ENCODE measurements at places on chromosomes 6 and 20.

DNA sequence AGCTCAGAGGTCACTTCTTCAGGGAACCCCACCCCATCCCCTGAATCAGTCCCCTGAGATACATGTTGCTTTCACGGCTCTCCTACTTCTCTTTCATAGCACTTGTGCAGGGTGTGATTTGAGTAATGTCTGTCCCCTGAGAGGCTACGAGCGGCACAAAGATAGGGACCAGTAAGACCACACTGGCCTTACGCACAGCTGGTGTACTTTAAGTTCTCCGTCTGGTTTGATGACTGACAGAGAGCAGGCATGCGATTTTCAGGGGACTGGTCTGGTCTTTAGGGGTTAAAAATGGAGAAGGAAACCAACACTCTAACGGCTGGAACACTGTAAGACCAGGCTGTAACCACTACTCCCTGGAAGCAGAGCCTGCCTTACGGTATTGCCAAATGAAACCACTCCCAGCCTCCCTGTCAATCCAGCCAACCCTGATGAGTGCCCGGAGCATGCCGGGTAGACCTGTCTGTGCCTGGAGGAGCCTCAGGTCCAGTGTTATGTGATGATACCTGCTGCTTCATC is 47.1 kb downstream of the ELMO2 start:
- no peak for DNase-seq

GRCh38 chr6:90656325-90656724 is 69.5 kb upstream of the MAP3K7 start:
- DNase-seq: no peak

DNA sequence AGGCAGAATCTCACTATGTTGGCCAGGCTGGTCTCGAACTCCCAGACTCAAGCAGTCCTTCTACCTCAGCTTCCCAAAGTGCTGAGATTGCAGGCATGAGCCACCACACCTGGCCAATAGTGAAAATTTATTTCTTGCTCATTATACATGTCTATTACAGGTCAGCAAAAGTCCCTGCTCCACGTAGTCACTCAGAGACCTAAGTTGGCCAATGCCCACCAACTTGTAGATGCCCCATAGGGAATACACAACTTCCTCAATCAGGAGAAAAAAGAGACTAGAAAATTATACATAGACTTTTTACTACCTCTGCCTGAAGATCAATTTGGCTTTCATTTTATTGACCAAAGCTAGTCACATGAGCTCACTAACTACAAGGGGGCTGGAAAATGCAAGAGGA is 22.0 kb upstream of the CGA start:
- no peak for DNase-seq

- no peak for DNase-seq
Measured at GRCh38 chr6:134449004-134449403, 131.1 kb upstream of the SGK1 start.

- no peak for DNase-seq
Measured at GRCh38 chr6:167255918-167256553, 35.1 kb upstream of the UNC93A start.

DNA sequence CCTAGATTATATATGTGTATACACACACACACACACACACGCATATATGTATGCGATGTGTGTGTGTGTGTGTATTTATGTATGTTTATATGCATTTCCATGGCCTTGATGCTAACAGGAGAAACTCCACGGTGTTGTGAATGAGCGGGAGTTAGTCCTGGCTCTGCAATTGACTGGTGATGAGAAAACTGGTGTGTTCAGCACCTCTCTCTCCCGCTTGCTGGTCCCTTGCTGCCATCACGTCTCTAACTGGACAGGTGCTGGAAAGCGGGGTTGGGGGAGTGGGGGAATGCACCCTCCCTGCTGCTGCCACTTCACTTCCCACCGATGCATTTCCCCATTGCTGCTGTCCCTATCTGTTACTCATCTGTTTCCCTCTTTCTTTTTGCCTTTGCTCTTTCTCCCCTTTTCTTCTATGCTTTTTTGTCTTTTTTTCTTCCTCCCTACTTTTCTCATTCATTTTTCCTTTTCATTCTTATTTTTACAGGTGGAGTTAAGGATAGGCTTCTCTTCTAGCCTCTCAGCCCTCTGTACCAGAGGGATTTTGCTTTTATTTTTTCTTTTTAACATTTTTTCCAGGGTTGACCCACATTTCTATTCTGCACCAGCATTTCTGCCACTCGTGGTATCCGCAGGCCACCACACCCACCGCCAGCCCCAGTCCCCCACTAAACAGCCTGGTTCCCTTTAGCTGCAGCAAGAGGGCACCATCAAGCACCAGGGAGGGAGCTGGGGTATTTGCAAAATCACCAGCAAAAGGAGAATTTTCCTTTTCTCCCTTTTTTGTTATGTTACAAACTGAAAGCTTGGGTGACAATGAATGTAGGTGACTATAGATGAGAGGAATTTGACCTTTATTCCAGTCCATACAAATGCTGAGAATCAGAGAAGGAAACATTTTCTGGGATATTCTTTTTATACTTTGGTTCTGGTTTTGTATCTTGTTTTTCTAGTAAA is 115.6 kb downstream of the TCP11 start:
- no peak for DNase-seq

- DNase-seq: no peak
Measured at GRCh38 chr6:125451750-125452149, 150.0 kb upstream of the HDDC2 start.

DNA sequence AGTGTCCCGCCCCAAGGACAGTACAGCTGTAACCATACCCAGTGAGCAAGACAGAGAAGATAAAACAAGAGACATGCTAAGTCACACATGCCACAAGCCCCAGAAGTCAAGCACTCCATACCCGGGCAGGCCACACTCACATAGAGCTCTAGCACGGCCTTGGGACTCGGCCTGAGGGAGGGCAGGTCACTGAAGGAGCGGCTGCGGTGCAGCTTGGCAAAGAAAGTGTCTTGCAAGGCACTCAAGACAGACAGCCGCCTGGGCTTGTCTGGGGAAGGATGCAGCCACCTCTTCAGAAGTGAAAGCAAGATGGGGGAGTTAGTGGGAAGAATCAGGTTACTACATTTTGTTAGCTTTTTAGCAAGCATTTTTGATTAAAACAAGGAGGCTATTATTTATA is 48.7 kb upstream of the ARMH2 start:
- no peak for DNase-seq

GRCh38 chr20:44582311-44583025 is at the start of gene PKIG:
Gene PKIG (plus strand): TSS chr20:44582579. CDS start chr20:44614557, 31,978 bp downstream.
- DNase-seq: no peak

GRCh38 chr6:154757352-154758050 is 24.3 kb downstream of the SCAF8 start:
- no peak for DNase-seq

- no peak for DNase-seq
Measured at GRCh38 chr6:686497-686896, 6.4 kb downstream of the EXOC2 start.

GRCh38 chr6:30769853-30770524 is 25.6 kb upstream of the IER3 start:
- DNase-seq: no peak

DNA sequence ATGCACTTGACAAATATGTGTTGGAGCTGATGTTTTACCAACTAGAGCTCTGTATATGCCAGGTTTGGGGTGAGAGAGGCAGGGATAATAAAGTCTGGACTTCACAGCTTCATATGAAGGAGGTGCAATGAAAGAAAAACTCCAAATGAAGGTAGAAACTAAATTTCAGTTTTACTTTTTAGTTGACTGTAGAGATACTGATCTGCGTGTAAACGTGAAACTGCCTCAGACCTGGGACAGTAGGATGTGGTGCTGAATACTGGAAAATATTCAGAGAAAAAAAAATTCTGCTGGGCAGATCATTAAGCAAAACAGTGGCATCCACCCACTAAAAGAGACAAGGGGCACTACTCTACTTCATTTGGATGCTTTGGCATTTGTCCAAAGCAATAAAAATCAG is 94.5 kb downstream of the BACH2 start:
- DNase-seq: no peak

GRCh38 chr6:79377888-79378348 is 143.4 kb upstream of the HMGN3 start:
- DNase-seq: no peak

GRCh38 chr6:12353731-12354130 is 63.6 kb downstream of the EDN1 start:
- DNase-seq: no peak

- no peak for DNase-seq
Measured at GRCh38 chr6:141153563-141153962, 979.2 kb upstream of the GJE1 start.

- no peak for DNase-seq
Measured at GRCh38 chr6:25270559-25270958, 8.6 kb upstream of the CARMIL1 start.

DNA sequence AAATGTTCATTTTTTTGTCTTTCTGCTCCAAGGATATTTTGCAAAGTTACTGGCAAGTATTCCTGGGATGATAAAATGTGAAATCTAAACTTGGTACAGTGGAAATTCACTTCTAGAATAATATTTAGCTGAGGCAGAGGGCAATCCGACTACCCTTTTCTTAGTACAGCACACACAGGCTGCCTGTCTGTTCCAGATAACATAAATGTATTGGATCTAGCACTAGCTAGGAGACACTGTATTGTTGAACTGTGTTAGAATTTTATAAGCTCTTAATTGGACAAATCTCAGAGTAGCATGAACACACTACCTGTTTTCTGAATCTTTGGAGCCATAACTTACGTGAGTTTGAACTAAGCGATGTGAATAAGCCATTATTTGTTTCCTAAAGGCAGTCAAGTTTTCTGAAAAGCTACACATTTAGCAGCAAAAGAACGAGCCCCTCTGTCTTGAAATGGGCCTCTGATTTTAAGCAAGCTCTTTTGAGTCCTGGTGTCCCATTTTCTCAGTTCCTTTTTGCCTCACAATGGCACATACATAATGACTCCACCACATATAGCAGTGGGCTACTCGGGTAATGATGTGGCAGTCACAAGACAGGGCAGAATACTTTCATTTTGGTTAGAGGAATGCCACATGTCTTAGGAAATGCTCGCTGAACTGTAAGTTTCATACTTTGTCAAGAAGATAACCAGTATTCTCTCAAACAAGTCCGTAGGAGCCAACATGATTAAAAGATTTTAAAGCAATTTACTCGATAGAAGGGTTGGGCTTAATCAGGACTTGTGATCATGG is 116.5 kb upstream of the ESR1 start:
- DNase-seq: no peak

DNA sequence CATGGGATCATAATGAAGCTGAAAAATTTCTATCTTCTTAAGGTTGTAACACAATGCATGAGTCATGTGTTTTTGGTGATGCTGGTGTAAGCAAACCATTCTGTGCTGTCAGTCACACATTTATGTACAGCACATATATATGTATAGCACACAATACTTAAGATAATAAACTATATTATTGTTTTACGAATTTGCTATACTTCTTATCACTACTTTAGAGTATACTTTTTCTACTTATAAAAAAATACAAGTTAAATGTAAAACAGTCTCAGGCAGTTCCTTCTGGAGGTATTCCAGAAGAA is 920.1 kb upstream of the FLRT3 start:
- no peak for DNase-seq

- DNase-seq: no peak
Measured at GRCh38 chr20:57175397-57176010, 90.9 kb downstream of the BMP7 start.

DNA sequence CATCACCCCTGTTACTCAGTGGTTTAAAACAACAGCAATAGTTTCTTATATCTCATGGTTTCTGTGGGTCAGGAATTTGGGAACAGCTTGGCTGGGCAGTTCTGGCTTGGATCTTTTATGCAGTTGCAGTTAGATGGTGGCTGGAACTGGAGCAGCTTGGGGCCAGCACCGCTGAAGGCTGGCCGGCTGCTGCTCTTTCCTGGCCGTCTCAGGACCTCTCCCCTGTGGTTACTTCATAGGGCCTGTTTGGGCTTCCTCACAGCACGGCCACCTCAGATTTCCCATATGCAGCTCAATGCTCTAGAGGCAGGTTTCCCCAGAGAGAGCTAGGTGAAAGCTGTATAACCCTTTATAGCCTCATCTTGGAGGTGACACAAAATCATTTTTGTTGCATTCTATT is 15.6 kb downstream of the PKIG start:
- no peak for DNase-seq

GRCh38 chr6:90508753-90509152 is 78.1 kb downstream of the MAP3K7 start:
- DNase-seq: no peak

- DNase-seq: no peak
Measured at GRCh38 chr6:92762443-92763273, 656.7 kb downstream of the EPHA7 start.

GRCh38 chr6:38155144-38155543 is 335.6 kb downstream of the ZFAND3 start:
- DNase-seq: no peak

- DNase-seq: no peak
Measured at GRCh38 chr6:170165085-170165470, 125.8 kb downstream of the DLL1 start.

DNA sequence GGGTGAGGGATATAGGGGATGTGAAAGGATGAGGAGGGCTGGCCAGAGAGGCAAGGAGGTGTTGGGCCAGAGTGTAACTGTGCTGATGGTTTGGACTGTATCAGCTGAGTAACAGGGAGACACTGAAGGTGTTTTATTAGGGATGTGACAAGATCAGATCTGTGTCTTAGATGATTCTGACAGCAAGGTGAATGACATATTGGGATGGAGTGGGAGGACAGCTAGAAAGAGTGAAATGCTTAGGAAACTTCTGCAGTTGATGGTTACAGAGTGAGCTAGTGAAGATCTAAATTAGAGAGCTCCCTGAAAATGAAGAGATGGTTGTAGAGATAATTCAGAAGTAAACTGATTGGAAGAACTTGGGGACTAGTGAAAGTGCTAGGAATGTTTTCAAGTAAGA is 47.2 kb upstream of the ELOVL5 start:
- DNase-seq: no peak

DNA sequence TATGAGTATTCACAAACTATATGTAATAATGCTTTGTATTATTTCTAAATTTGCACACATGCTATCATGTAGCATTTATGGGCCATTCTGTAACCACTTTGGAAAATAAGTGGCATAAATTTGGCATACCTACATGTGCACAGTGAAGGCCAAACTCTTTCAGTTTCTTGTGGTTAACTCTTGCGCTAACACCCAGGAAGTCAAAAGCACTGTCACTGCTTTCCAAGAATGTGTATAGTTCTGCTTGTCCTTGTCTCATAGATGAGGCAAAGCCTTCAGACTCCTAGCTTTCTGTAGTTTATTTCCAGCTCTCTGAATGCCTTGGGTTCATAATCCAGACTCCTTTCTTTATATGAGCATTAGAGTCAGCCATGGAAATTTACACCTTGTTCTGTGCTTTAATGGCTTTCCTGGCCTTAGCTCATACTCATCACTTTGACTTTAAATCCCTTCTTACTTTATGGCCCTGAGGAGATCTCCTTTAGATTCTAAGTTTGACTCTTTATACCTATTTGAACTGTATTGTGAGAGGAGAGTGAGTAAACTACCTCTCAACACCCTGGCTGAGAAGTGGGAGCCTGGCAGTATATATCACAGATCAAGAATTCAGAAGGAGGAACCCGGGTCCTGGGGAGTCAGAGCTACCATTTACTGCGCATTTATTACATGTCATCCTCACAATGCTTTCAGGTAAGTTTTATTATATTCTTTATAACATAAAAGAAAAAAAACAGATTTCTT is 949 bp upstream of the SLC17A3 start:
- DNase-seq: no peak

Data from NCI-H526 treated with DMSO at 0.1 percent for 48 hours (cell line).